ENCODE measurements at places on chromosomes 16 and 17. TPM values are rescaled to one million over a fixed set of nuclear protein-coding genes. Genes with fewer than 3 reads are reported as not detected.

Gene PRR35
- not detected for total RNA-seq

DNA sequence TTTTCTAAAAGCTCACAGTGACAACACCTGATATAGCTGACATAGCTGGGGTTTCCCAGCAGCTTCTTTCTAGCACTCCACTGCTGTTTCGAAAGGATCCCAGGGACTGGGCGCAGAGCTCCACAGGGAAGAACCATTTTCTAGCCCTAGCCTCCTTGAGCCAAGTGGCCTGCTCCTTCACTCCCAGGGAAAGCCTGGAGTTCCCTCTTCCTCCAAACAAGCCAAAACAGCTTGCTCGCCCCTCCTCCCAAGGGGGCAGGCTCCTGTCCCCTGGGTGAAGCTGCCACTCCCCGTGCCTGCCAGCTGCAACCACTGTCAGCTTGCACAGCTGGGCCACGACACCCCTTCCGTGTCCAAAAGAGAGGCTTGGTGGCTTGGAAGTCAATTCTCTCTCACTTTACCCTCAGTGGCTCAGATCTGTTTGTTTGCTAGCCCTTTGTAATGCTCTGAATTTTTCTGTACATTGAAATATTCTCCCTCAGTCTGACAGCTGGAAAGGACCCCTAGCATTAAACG is 59.8 kb downstream of the CYTH1 start:
- H3K36me3 ChIP-seq, result peaks cover 5% of the 10 kb centered on the region
- peaks cover 80% of the 10 kb centered on the region for H3K4me1 ChIP-seq
- H3K27ac ChIP-seq, result peak overlapping the region; percentile 71
- DNase-seq, result no peak
- H3K27me3 ChIP-seq, result no peaks in the 10 kb centered on the region
- H3K4me3 ChIP-seq, result no peak overlapping the region

- peak overlapping the region; percentile 89 for H3K27ac ChIP-seq
- DNase-seq, result peak; percentile 87
- H3K36me3 ChIP-seq, result peaks cover 13% of the 10 kb centered on the region
- peak overlapping the region; percentile 66 for H3K4me3 ChIP-seq
- no peaks in the 10 kb centered on the region for H3K27me3 ChIP-seq
These were observed 25.3 kb downstream of the CMIP start for GRCh38 chr16:81469710-81470535.

DNA sequence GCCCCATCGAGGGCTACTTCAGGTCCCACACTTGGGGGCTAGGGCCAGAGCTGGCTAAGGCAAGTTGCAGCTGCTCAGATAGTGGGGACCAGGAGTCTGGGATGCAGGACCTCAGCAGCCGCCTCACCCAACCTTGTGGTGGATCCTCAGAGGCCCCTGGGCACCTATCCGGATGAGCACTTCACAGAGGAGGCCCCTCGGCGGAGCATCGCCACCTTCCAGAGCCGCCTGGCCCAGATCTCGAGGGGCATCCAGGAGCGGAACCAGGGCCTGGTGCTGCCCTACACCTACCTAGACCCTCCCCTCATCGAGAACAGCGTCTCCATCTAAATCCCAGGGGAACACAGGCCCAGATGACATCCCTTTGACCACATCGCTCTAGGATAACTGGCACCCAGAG is 9.4 kb downstream of the ALOX15B start:
- H3K36me3 ChIP-seq, result no peaks in the 10 kb centered on the region
- no peaks in the 10 kb centered on the region for H3K27me3 ChIP-seq
- H3K4me1 ChIP-seq, result no peaks in the 10 kb centered on the region
- H3K27ac ChIP-seq, result no peak overlapping the region
- no peak for DNase-seq
- no peak overlapping the region for H3K4me3 ChIP-seq

DNA sequence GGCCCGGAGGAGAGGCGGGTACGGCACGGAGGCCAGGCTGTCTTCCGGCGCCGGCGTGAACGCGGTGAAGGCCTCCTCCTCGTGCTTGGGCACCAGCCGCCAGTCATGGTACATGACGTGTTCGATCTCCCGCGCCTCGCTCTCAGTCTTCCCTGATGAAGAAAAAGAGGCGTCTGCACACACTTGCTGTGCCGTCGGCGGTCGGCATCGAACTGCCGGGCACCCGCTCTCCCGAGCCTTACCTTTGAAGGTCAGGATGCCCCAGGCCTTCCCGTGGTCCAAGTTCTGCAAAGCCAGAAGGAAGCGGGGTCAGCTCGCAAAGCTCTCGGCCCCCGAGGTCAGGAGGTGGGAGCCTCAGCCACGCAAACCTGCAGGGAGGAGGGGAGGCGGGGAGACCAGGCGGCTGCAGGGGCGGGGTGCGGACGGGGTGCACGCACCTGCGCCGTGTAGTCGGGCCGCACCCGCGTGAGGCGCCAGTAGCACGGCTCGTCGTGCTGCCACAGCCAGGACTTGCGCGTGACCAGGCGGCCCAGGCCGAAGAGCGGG is at the start of gene EME2:
Gene EME2 (plus strand): TSS at position 449 of the 546 bp plus-strand sequence. CDS start 418 bp downstream, outside the sequence.
- H3K27ac ChIP-seq, result peak within 1 kb of the TSS; percentile 95
- peak; percentile 85 for DNase-seq
- peaks cover 18% of the 10 kb centered on the region for H3K36me3 ChIP-seq
- peaks cover 10% of the 10 kb centered on the region for H3K4me1 ChIP-seq
- no peaks in the 10 kb centered on the region for H3K27me3 ChIP-seq
- peak within 1 kb of the TSS; percentile 93 for H3K4me3 ChIP-seq

All from activated CD4-positive, alpha-beta T cell treated with anti-CD3 and anti-CD28 coated beads, Interleukin-2, amount 10 ng/mL, durations not matched to agents 24 days and 14 days (primary cell).